SK-N-SH treated with all-trans-retinoic acid at 6 μM for 48 hours (cell line): ENCODE measurements at places on chromosomes 5 and 9.

DNA sequence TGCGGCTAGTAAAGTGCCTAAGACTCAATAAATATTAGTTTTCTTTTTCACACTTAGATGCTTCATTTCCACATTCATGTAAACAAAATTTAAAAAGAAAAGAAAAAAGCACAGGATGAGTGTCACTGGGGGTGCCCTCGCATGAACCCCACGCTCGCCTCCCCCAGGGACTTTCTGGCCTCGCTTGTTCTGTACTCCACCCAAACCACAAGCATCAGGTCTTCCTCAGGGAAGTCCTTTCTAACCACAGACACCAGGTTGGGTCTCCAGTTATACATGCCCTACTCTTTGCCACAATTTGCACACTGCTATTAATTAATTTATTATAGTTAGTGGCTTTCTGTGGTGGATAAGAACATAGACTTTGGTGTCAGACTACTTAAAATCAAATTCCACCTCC, 92.4 kb downstream of the RORB start:
- no peak for ATAC-seq

DNA sequence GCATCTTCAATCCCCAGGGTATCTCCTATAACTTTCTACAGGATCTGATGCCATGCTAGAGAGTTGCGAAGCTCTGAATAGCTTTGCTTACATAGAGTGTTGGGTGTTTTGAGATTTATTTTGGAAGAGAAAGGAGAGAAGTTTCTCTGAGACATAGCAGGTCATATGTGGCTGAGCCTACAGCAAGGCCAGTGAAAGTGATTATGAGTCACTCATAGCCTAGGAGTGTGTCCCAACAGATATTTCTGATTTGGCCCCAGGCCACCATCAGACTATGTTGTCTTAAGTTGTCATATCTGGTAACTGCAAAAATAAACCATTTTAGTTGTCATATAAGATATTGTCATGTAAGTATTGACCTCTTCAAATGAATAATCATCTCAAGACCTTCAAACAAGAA, 132.0 kb upstream of the RAI14 start:
- peak; percentile 70 for ATAC-seq

DNA sequence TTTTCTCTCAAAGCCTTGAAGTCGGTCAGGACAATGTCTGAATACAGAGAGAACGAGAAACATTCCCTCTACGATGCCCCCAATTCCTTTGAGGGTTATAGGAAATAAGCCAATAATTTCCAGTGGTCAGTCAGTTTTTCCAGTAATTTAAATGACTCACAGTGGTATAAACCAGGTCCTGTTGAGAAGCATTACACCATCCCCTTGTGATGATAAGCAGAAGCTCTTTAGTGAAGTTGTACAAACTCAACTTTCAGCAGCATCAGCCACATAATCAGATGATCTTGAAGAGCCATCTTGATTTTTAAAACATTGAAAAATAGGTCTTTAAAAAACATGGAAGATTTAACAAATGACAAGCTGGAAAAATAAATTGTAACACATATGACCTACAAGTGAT, 173.9 kb upstream of the ZNF462 start:
- peak; percentile 53; the same call in 2 of the 3 replicates for ATAC-seq

DNA sequence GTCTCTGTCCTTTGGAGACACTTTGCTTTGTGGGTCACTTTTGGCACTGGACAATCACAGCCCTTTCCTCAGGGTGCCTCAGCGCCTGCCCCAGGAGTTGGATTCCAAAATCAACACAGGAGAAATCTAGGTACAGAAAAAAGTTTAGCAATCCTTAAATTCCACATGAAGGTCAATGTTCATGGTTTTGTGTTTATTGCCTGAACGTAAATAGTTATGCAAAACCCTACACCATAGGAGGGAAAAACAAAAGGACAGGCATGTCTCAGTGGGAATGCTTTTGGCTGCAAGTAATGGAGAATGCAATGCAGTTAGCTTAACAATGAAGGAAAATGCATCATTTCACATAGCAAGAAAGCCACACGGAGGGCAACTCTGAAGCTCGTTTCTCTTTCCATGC, 6.5 kb upstream of the HMCN2 start:
- no peak for ATAC-seq

DNA sequence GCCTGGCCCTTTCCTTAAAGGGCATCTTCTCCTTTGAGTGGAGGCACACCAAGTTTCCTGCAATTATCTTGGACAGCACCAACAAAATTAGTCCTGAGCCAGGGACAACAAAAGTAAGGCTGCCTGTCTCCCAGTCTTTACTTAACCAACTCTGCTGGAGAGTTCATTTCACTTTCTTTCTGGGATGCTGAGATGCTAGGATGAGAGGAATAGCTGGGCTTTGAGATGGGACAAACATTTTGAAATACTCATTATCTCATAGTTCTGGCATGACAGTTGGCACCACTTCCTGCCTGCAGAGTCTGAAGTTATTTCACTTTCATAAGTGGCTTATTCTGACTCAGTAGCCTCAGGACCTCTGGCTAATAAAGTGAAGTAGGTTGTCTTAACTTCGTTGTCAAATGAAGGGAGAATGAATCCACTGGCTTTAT, 157.0 kb downstream of the C9orf152 start:
- peak; percentile 37 for ATAC-seq

GRCh38 chr9:128469070-128469469, 13.3 kb downstream of the ODF2 start:
- ATAC-seq, result no peak

DNA sequence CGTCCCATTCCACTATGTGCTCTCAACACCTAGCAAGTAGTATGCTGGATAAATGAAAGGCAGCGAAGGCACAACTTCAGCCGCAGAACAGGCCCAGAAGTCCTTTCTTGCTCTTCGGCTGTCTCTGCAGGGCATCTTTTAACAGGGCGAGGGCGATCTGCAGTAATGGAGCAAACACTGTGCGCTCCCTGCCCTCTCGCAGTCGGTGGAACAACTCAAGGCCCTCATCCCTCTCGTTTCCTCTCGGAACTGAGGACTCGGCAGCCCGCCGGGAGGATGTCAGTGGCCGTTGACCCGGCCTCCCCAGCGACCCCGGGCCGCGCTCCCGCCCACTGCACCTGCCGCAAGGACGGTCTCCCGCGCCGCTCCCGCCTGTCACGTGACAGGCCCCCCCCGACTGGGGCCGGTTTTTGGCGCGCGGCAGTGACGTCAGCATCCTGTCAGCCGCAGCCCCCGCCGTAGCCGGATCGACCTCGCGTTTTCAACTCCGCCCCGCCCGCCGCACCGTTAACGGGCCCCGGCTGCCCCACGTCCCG, 1.1 kb downstream of the ZNF367 start:
- ATAC-seq, result peak; percentile 5; the same call in 2 of the 3 replicates

DNA sequence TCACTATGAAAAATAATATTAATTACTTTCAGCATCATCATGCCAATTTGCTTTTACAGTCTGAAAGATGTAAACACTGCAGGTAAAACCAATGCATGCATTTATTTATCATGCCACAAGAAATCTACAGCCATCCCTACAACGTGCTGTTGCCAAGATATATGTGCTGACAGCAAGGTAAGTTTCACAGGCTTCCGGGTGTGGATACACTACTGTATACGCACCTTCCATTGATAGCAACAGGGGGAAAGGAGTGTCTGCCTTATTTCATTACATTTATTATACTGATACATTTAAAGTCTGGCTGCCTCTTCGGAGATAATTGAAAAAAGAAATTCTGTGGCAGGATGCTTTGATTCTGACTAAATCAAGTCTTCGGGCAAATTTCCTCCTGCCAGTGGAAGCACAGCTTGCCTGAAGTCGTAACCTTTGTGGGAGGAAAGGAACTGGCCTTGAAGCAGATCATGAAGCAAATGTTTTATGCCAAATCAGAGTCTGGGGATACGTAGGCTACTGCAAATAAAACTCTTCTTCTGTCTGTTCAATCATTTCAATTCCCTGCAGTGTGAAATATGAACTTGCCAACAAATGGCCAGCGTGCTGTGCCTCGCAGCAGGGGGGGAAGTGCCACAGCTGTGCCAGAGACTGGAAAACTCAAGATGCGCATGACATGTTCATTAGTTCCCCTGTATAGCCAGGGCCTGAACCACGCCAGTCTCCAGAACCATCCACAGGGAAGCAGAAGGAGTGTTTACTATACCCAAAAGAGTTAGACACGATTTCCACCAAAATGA, 268.1 kb downstream of the EFNA5 start:
- peak; percentile 58 for ATAC-seq

DNA sequence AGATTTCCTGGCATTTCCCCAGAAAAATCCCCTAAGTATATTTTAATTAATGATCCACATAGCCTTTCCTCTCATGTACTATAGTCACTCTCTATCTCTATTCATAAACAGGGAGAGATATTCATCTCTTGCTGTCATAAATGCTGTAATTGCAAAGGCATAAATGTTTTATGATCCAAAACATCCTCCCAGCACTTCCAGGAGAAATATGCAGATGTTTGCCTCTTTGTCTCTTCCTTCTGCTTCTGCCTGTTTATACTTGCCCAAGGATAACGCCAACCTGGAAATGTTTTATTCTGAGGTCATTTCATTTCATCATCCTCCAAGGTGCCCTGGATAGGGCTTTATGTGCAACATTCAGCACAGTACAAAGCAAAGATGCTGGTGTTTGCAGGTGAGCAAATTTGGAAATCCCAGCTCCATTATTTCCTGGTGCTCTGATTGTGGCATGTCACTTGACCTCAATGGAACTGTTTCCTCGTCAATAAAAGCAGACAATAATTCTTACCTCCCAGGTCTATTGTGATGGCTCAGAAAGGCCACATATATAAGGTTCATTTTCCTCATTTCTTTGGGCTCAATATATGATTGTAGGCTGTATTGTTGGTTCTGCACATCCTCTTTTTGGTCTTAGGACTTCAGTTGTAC, 6.9 kb downstream of the TNFSF15 start:
- ATAC-seq, result no peak

DNA sequence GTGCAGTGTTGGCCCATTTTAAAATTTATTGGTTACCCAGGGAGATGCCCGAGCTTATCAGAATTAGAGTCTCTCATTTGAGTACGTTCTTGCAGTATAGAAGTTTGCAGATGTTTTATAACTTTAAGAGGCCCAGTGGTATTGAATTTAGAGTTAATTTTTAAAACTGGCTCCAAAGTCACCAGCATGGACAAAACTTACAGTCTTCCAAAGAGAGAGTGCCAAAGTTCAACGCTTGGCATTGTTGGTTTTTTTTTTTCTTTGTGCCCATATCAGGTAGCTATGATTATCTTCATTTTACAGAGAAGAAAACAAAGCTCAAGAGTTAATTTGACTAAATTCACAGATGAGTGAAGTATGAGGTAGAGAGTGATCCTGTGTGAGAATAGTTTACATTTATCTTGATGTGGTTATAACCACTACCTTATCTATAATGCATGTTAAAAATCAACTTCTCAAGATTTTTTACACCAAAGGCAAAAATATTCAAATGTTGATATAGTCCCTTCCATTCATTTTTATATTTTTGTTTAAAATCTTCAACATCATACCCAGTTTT, 273.7 kb upstream of the DMRT1 start:
- ATAC-seq, result no peak

DNA sequence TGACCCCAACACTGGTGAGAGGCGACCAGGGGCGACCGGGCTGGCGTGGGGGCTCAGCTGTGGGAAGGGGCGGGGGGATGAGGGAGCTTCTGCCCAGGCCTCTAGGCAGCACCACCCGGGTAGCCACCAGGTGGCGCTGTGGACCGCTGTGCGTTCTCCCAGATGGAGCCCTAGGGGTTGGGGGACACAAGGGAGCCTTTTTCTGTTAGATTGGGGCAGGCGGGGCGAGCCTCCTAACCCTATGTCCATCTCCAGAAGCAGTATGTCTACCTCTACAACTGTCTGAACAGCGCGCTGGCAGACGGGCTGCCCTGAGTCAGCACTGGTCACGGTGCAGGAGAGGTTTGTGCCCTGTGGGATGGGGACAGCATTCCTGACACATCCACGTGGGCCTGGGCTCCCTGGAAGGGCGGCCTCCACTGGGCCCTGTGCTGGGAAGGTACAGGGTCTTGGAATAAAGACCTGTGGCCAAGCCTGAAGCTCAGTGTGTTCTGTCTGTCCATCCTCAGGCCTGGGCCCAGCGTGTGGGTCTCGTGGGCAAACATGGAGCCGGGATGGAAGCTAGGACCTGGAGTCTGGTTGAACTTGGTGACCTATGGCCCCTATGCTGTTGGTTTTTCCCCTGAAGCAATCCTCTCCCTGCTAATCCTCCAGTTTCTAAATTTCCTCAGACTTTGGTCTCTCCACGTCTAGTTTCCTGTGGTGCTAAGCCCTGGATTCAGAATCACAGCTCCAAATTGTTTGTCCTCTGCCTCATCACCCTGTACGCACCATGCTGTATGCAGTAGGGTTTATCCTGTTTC, 23.1 kb upstream of the SPTLC1 start:
- ATAC-seq, result peak; percentile 77

DNA sequence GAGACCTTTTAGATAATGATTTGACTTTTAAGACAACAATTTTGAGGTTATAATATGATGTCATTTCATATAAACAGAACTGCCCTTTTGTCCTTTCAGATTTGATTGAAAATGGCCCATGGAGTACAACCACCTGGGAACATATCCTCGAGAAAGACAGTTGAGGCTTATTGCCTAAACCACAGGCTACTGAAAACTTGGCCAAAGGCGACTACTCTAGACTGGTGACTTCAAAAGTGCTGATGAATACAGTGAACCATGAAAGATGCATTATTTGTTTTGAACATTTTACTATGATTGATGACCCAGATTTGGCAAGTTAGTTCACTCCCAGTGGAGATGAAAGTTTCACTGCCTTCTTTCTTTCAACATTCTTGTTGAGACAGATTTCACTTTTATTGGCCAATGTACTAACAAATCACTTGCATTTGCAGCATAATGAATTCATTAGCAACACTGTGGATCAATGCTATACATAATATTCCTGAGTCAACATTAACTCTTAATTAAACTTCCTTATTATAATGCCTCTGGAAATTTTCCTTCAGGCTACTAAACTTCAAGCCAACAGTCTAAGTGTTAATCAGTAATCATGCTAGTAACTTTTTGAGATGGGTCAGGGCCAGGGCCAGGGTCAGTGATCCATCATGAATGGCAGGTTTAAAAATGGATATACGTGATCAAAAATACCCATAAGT, 480.3 kb downstream of the RAB3C start:
- ATAC-seq, result no peak

DNA sequence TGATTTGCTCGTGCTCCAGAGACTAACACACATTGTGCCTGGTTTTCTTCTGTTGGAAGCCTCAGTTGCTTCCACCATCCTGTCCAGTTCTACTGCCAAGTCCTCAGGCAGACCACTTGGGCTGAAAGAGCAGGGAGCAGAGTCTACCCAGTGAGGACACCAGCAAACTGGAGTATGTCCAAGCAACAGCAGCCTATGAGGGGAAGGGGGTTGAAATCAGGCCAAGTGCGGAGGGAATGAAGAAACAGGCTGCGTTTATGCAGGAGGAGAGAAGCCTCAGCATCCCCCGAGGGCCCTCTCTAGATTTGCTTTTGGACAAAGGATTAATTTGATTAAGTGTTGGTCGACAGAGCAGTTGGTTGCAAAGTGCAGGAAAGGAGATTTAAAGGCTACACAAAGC, 14.5 kb downstream of the DOCK2 start:
- peak; percentile 50 for ATAC-seq

- ATAC-seq, result no peak
These were observed 34.8 kb downstream of the TNFSF15 start for GRCh38 chr9:114770991-114771390.
